HS-5 (cell line): ENCODE measurements at places on chromosomes 6 and 20.

GRCh38 chr6:127031511-127031910 lies 87.0 kb upstream of the RSPO3 start:
- DNase-seq: no peak

GRCh38 chr6:74626288-74626687 lies 579.6 kb downstream of the COL12A1 start:
- no peak for DNase-seq

- DNase-seq: no peak
Measured at GRCh38 chr20:13418263-13419229, 197.5 kb downstream of the ISM1 start.

DNA sequence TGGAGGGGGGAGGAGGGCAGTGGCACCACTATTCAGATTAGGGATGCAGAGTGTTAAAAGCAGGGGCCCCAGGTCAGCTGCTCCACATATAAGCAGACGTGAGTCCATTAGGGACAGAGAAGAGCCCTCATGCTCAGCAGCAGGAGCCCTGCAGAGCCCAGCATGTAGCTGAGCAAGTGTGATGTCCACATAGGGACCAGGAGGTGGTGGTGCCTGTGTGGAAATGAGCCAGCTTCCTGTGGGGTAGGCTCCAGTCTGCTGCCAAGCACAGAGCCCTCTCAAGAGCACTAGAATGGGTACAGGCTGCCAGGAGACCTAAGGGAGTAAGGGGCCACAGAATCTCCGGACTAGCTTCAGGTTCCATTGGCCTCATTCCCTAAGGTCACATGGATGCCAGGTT lies 57.9 kb upstream of the MLN start:
- no peak for DNase-seq
